ENCODE measurements at places on chromosomes 16 and 17.

- no peak for DNase-seq
Observed at GRCh38 chr16:85437166-85438052, 175.7 kb upstream of the GSE1 start.

- DNase-seq: no peak
Observed at GRCh38 chr17:38419508-38419981, 8.7 kb upstream of the ARHGAP23 start.

GRCh38 chr17:80217703-80218362 is 2.3 kb downstream of the SGSH start:
- no peak for DNase-seq

DNA sequence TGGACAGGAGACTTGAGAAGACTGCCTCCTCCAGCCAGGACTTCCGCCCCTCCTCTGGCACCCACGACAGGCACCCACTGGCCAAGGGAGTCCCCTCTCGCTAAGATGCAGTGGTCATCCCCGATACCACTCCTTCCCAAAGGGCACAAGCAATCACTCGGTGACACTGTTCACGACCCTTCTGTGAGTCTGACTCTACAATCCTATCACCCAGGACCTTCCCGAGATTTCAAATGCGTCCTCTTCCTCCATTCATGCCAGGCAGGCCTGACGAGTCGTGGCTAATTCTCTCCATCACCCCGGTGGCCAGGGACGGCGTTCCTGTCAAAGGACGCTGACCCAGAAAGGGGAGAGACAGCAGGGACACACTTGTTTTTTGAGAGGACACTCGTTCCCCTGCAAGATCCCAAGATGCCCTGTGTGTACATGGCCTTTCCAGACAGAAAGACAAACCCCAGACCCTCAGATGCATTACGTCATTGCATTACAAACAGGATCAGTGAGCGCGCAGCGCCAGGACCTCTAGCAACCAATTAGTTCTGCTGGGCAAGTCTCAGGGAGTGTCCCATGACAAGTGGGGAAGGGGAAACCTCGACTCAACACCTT is 12.2 kb downstream of the FBXO31 start:
- no peak for DNase-seq

DNA sequence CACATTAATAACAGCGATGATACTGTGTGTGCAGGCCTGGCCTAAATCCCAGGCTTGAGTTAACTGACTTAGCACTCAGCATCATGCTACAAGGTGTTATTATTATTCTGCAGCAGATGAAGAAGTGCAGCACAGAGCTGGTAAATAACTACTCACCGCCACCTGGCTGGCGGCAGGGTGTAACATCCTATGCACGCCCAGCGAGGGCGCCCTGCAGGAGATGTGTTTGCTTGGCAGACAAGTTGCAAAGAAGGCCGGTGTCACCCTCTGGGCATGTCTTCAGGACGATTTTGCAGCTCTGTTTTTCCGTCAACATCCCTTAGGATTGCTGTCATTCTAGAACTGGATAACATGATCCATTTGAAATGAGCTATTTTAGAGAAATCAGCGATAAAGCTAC is 30.1 kb downstream of the DNAH9 start:
- no peak for DNase-seq

DNA sequence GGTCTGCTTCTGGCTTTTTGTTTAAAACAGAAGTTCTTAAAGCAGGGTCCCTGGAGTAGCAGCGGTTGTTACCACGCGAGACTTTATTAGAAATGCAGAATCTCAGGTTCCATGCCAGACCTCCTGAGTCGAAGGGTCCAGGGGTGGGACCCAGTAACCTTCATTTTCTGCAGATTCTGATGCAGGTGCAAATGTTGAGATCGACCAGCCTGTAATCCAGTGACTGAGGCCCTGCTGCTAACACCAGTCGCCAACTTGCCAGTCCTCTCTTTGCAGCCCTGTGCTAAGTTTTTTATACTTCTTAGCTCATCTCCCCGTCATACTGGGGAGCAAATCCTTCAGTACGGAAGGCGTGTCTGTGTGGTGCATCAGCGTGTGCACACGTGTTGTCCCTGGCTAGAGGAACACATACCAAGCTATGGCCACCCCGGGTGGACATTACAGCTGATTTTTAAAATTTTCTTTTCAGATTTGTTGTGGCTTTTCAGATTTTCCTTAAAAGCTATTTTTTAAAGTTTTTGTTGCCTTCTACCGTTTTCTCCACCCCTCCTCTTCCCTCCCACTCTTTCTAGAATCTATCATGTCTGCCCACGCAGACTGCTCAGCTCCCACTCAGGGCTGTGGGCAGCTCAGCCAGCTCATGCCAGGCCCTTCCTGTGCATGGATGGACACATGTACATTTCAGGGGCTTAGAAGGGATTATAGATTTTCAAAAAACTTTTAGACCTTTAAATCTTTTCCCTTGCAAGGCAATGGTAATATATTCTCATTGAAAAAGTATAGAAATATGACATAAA is 57.7 kb downstream of the MEAK7 start:
- DNase-seq: peak; percentile 51

GRCh38 chr17:77206158-77206956 is 65.6 kb downstream of the SEC14L1 start:
- no peak for DNase-seq

- no peak for DNase-seq
Observed at GRCh38 chr17:60583008-60583407, 17.0 kb upstream of the PPM1D start.

GRCh38 chr17:30716461-30717290 is 107.8 kb downstream of the CRLF3 start:
- DNase-seq: peak; percentile 40

DNA sequence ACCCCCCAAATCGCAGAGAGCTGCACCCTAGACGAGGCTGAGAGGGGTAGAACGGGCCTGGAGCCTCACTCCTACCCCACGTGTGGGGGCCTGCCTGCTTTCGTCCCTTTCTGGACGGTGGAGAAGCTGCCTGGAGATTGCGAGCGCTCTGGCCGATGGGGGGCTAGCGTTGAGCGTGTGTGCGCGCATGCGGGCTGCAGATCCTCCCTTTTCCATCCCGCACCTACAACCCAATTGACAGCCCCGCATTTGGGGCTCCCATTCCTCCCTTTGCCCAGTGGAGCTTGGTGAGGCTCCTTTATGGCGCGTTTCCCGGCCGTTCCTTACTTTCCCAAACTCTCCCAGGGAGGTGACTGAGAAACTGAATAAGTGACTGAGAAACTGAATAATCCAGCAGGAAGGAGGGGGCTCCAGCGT is 907 bp upstream of the ESRP2 start:
- DNase-seq: peak; percentile 63

DNA sequence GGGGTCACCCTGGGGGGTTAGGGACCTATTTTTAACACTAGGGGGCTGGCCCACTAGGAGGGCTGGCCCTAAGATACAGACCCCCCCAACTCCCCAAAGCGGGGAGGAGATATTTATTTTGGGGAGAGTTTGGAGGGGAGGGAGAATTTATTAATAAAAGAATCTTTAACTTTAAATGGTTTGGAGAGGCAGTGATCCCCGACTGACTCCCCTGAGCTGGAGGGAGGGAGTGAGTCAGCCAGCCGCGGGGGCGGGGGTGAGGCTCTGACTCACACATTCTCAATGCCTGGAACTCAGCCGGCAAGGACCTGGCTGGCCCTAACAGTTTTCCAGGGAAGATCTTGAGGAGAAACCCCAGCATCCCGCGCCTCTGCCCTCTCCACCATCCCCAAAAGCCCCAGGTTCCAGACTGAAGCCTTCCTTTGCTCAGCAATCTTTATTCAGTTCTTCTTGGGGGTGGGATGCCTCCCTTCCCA is 1.5 kb downstream of the HCFC1R1 start:
- peak; percentile 96 for DNase-seq

- DNase-seq: no peak
Observed at GRCh38 chr17:66018786-66019185, 173.1 kb downstream of the CEP112 start.

GRCh38 chr17:63697341-63698286 is 2.3 kb downstream of the LIMD2 start:
- peak; percentile 32 for DNase-seq

DNA sequence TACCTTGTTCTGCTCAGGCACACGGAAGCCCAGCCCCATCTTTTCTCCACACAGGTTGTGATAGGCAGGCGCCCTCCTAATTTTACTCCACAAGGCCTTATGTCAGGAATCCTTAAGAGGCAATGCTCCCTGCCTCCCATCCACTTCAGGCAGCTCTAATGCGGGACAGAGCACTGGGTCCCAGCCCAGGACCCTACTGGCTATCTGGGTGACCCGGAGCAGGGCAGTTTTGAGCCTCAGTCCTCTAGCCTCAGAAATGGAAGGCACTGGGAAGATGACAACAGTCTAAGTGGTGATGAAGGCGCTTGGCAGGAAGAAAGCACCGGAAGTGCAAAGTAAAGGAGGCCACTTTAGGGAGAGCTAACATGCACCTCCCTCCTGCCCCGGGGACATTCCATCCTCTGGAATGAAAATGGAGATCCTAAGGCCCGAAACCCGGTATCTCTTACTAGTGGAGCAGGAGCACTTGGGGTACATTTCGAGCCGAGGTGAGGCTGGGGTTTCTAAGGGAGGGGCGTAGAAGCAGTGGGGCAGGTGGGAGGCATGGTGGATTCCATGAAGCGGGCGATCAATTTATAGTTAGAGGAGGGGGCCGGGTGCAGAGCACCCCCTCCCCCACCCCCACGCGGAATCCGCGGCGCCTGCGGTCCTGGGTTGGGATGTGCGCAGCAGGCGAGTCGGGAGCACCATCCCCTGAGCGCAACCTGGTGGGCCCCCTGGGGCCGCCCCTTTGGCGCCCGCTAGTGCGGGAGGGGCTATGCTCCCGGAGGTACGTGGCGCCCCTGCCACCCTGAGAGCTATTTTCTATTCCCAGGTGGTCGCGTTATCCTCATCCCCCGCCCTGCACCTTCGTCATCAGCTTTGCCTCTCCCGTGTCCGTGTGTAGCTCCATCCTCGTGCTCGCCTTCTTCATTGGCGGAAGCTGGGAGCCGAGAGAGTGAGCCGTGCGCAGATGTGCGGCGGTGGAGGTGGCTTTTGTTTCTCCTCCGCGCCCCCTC is 4.9 kb downstream of the MT1F start:
- no peak for DNase-seq

DNA sequence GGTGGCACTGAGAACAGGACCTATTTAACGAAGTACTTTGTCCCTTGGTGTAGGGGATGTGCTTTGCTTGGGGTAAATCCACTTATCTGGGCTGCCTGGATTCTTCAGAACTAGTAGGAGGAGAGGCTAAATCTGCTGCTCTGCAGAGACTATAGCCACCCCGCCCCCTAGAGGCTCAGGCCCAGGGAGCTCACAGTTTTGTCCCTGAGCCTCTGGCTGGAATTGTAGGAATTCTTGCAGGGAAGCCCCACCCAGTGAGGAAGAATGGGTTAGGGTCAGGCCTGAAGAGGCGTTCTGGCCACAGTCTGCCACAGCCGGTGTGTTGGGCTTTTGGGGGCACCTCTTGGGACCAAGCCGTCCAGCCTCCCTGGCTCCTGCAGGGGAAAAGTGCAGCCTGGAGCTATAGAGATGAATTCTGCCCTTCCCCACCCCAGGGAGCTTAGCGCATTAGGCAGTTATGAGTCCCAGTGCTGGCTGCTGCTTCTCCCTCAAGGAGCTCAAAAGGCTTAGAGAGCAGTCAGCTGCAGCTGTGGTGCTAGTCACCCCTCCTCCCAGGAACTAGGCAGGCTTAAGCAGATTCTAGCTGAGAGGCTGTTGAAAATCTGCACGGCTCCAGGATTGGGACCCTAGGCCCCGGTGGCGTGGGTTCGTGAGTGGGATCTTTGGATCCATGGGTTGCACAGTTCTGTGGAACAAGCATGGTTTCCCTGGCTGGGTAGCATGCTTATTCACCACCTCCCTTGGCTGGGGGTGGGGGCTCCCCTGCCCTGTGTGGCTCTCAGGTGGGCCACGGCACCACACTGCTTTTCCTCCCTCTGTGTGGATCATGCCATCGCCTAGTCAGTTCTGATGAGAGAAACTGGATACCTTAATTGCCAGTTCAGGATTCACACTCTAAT is 237.4 kb upstream of the TOM1L1 start:
- no peak for DNase-seq

GRCh38 chr17:15957206-15957605 is 12.3 kb downstream of the ADORA2B start:
- no peak for DNase-seq

GRCh38 chr17:14777291-14777690 is 476.4 kb downstream of the HS3ST3B1 start:
- DNase-seq: no peak

- peak; percentile 36 for DNase-seq
Observed at GRCh38 chr17:62925267-62925836, 40.7 kb upstream of the TANC2 start.

DNA sequence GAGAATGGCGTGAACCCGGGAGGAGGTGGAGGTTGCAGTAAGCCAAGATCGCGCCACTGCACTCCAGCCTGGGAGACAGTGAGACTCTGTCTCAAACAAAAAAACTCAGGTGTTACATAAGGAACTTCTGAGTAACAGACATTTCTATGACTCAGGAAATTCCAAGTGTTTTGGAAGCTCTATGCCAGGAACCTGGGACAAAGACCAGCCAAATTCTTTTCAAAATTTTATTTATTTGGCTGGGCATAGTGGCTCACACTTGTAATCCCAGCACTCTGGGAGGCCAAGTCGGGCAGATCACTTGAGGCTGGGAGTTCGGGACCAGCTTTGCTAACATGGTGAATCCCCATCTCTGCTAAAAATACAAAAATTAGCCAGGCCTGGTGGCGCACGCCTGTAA is 5.2 kb upstream of the SH2B1 start:
- no peak for DNase-seq

- DNase-seq: peak; percentile 71
Observed at GRCh38 chr17:82781894-82782274, 30.0 kb downstream of the TBCD start.

DNA sequence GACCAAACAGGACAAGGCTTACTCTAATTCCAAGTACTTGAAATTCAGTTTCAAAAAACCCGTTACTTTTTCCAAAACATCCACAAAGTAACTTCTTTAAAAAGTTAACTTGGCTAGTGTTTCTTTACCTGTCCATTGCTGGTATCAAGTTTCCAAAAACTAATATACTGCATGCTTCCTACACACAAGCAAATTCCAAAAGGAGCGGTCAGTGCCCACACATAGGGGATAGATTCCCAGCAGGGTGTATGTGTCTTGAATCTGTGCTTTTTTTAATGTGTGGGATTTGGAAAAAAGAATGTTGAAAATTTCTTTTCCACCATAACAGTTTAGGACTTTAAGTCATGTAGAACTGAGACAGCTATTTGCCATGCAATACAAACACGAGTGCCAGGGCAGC is 367.8 kb upstream of the SOX9 start:
- no peak for DNase-seq

- no peak for DNase-seq
Observed at GRCh38 chr17:9982159-9982558, 77.1 kb upstream of the RCVRN start.

- no peak for DNase-seq
Observed at GRCh38 chr17:68178831-68179230, 69.0 kb upstream of the AMZ2 start.

DNA sequence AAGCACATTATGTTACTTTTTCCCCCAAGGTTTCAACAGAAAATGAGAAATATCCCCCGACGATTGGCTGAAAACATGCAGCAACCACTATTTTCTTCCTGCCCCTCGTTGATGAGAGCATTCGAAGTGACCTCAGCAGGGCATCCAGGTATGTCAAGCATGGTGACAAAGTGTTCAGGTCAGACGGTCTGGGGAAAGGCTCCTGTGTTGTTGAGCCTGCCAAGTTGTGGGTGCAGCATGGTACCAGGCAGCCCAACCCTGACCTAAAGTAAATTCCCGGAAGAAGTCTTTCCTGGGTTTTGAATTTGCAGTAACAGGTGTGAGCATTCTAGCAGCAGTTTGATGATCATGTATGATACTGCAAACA is 51.7 kb upstream of the SEC14L1 start:
- DNase-seq: no peak
